Activated CD4-positive, alpha-beta T cell treated with anti-CD3 and anti-CD28 coated beads, Interleukin-2, amount 10 ng/mL, durations not matched to agents 7 days and 5 days (primary cell): ENCODE measurements at places on chromosomes 4 and X. TPM values are rescaled to one million over a fixed set of nuclear protein-coding genes. Genes with fewer than 3 reads are reported as not detected.

DNA sequence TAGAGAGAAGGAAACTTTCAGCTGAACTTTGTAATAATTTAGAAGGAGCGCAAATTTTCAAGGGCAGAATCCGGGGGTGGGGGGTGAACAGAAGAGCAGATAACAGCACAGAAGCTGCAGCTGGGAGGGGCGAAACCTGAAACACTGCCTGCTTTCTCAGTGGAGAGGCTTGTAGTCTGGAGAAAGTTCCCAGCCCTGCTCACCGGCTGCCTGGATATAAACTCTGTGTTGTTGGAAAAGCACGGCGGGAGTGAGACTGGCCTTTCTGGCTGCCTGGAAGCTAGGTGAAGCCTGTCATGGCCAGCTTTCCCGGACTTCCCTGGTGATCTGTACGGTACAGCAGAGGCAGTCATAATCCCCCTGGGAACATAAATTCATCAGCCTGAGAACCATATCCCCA, 1352.1 kb upstream of the DIAPH2 start:
- DNase-seq = no peak
- H3K4me1 ChIP-seq = no peaks in the 10 kb centered on the region
- no peak overlapping the region for H3K27ac ChIP-seq
- H3K36me3 ChIP-seq = no peaks in the 10 kb centered on the region

GRCh38 chr4:169362607-169363006, 91.9 kb upstream of the SH3RF1 start:
- no peaks in the 10 kb centered on the region for H3K4me1 ChIP-seq
- H3K27me3 ChIP-seq = peaks cover 5% of the 10 kb centered on the region
- H3K27ac ChIP-seq = no peak overlapping the region
- DNase-seq = no peak
- H3K4me3 ChIP-seq = no peak overlapping the region

DNA sequence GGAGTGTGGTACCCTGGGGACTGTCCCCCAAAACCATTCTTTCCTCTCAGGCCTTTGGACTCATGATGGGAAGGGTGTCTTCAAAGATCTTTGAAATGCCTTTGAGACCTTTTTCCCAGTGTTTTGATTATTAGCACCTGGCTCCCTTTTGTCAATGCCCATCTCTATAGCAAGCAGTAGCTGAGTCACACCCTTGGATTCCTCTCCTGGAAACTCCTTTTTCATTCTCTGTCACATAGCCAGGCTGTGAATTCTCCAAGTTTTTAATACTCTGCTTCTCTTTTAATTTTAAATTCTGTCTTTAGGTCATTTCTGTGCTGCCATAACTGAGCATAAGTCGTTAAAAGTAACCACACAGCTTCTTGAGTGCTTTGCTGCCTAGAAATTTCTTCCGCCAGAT, 29.7 kb downstream of the IL21 start:
- H3K27ac ChIP-seq = no peak overlapping the region
- DNase-seq = no peak
- H3K36me3 ChIP-seq = no peaks in the 10 kb centered on the region
- no peak overlapping the region for H3K4me3 ChIP-seq
- H3K4me1 ChIP-seq = peaks cover 3% of the 10 kb centered on the region
- no peaks in the 10 kb centered on the region for H3K27me3 ChIP-seq

GRCh38 chr4:3871181-3871852, 105.1 kb downstream of the ADRA2C start:
- H3K27ac ChIP-seq = no peak overlapping the region
- peaks cover 4% of the 10 kb centered on the region for H3K4me1 ChIP-seq
- peaks cover 20% of the 10 kb centered on the region for H3K27me3 ChIP-seq
- no peaks in the 10 kb centered on the region for H3K36me3 ChIP-seq
- no peak overlapping the region for H3K4me3 ChIP-seq

- H3K27me3 ChIP-seq = no peaks in the 10 kb centered on the region
- peaks cover 17% of the 10 kb centered on the region for H3K4me1 ChIP-seq
- no peak overlapping the region for H3K4me3 ChIP-seq
- DNase-seq = peak; percentile 53
Measured at GRCh38 chr4:173264684-173265185, 69.4 kb downstream of the HMGB2 start.

DNA sequence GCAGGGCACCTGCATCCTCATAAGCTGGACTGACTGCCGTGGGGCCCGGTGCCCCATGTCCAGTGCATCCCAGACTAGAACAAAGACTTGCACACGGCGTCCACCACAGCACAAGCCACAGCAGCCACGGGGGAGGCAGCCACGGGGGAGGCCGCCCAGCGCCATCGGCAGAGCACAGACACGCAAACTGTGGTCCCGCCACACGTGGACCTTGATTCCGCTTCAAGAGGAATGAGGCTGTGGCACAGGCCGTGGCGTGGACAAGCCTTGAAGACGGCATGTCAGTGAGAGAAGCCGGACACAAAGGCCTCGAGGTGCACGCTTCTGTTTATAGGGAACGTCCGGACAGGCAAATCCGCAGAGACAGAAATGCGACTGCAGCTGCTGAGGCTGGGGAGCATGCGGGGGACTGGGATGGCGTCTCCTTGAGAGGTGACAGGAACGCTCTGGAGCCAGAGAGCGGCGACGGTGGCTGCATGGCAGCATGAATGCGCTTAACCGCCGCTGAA, 10.1 kb upstream of the CPLX1 start:
- H3K27me3 ChIP-seq = peaks cover 2% of the 10 kb centered on the region
- peaks cover 10% of the 10 kb centered on the region for H3K4me1 ChIP-seq

DNA sequence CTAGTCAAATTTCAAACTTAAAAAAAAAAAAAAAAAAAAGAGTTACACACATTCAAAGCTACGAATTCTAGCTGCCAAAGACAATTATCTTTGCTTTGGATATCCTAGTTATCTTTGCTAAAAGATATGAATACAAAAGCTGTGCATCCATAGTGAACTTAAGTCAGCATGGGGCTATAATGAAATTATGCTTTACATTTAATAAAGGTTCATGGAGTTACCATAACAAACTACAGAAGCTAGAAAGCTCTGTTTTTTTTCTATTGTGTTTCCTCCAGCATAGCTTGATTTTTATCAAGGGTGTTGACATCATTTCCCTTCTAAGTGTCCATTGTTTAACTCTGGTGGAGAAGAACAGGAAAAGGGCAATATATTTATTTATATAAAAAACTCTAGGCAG, 234.1 kb downstream of the ANKRD50 start:
- H3K4me1 ChIP-seq = no peaks in the 10 kb centered on the region
- no peaks in the 10 kb centered on the region for H3K27me3 ChIP-seq
- no peak overlapping the region for H3K27ac ChIP-seq
- no peak for DNase-seq

DNA sequence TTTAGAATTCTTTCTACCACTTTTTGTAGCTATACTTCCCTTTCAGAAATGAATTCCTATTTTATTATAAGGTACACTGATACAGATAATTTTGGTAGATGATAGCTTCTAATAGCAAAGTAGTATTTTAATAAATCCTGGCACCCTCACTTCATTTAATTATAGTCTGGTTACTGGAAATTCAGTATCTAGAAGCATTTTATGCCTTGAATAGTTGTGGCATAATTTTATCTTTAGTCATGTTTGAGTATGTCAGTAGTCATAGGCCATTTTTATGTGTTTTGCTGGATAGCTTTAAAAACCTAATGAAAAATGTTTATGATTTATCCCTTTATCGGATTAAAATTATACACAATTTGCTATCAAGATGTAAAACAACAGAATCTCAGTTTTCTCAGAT, 92.3 kb downstream of the DIAPH2 start:
- H3K27ac ChIP-seq = no peak overlapping the region
- H3K36me3 ChIP-seq = no peaks in the 10 kb centered on the region
- H3K4me3 ChIP-seq = no peak overlapping the region

- no peaks in the 10 kb centered on the region for H3K4me1 ChIP-seq
- DNase-seq = no peak
- H3K27me3 ChIP-seq = no peaks in the 10 kb centered on the region
- H3K36me3 ChIP-seq = no peaks in the 10 kb centered on the region
- no peak overlapping the region for H3K27ac ChIP-seq
- H3K4me3 ChIP-seq = no peak overlapping the region
Measured at GRCh38 chrX:71923516-71923915, 12.9 kb downstream of the NHSL2 start.

GRCh38 chrX:110167952-110168451, 149.9 kb downstream of the AMMECR1 start:
- H3K36me3 ChIP-seq = peaks cover 2% of the 10 kb centered on the region
- H3K27me3 ChIP-seq = no peaks in the 10 kb centered on the region
- no peak overlapping the region for H3K27ac ChIP-seq
- no peak overlapping the region for H3K4me3 ChIP-seq
- peak; percentile 39 for DNase-seq

Gene SYNPO2
- 1.4 TPM for total RNA-seq

Gene ADH1C
- total RNA-seq = not detected

GRCh38 chr4:164572877-164573279, 181.1 kb upstream of the SMIM31 start:
- no peak overlapping the region for H3K4me3 ChIP-seq
- no peaks in the 10 kb centered on the region for H3K4me1 ChIP-seq
- no peaks in the 10 kb centered on the region for H3K36me3 ChIP-seq
- H3K27me3 ChIP-seq = no peaks in the 10 kb centered on the region

DNA sequence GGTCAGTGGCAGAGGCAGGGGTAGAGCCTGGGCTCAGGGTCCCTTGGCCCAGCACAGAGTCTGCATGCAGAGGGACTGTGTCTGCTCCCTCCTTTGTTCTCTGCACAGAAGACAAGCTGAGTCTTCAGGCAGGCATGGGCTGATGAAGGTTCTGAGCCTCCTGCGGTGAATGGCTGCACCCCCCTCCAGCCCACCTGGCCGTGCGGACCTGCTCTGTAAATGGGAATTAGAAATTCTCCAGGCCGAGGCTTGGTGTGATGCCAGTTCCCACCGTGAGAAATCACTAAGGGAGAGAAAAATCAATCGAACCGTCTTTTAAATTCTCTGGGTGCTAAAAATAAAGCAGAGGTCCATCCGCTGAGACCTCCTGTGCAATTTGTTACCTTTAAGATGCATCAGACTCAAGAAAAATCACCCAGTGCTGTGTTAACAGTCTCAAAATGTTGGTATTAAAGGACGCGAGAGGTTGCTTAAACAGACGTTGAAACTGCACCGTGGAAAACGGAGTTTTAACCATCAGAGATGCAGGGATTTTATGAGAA, 96.0 kb downstream of the WFS1 start:
- DNase-seq = no peak
- H3K36me3 ChIP-seq = no peaks in the 10 kb centered on the region
- H3K4me1 ChIP-seq = no peaks in the 10 kb centered on the region

Gene SERTM2
- not detected for total RNA-seq

DNA sequence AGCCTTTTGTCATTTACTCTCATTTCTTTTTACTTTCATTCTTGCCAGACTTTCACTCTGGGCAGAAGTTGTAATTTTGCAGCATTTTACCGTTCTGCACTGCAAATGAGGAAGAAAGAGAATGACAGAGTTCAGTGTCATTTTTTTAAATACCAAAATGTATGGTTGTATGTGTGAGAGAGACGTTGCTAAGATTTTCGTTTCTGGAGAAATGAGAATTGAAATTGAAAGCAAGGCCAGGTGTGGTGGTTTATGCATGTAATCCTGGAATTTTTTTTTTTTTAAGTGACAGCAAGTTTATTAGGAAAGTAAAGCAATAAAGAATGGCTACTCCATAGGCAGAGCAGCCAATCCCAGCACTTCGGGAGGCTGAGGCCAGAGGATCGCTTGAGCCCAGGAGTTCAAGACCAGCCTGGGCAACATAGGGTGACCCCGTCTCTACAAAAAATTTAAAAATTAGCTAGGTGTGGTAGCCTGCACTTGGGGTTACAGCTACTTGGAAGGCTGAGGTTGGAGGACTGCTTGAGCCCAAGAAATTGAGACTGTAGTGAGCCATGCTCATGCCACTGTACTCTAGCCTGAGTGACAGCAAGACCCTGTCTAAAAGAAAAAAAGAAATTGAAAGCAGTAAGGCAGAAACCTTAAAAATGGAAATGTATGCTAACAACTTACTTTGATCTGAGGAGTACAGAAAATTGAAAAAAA, 12.9 kb downstream of the DCK start:
- DNase-seq = peak; percentile 34
- H3K4me3 ChIP-seq = peak overlapping the region; percentile 56
- H3K27me3 ChIP-seq = no peaks in the 10 kb centered on the region
- H3K4me1 ChIP-seq = peaks cover 81% of the 10 kb centered on the region
- H3K27ac ChIP-seq = peak overlapping the region; percentile 89

GRCh38 chr4:26248647-26249046, 72.2 kb upstream of the RBPJ start:
- H3K27ac ChIP-seq = no peak overlapping the region
- no peaks in the 10 kb centered on the region for H3K4me1 ChIP-seq
- H3K4me3 ChIP-seq = no peak overlapping the region
- peaks cover 1% of the 10 kb centered on the region for H3K27me3 ChIP-seq
- H3K36me3 ChIP-seq = no peaks in the 10 kb centered on the region
- DNase-seq = no peak

DNA sequence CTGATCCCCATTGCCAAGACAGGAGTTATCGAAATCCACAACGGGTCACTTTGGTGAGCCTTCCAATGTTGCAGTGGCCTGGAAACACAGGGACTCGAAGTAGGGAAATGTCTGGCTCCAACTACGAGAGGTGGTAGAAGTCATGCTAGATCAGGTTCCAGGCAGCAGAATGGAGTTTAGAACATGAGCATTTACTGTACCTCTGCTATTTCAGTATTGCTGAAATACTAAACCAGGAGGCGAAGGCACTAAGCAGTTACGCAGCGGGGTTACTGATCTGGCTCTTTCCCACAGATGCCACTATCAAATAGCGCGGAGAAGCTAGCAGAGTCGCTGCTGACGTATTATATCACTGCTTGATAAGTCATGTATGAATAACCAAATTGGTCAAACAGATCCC, 56.3 kb downstream of the PTCHD1 start:
- H3K4me1 ChIP-seq = no peaks in the 10 kb centered on the region
- H3K27ac ChIP-seq = no peak overlapping the region
- H3K36me3 ChIP-seq = no peaks in the 10 kb centered on the region
- no peak for DNase-seq
- H3K4me3 ChIP-seq = no peak overlapping the region

DNA sequence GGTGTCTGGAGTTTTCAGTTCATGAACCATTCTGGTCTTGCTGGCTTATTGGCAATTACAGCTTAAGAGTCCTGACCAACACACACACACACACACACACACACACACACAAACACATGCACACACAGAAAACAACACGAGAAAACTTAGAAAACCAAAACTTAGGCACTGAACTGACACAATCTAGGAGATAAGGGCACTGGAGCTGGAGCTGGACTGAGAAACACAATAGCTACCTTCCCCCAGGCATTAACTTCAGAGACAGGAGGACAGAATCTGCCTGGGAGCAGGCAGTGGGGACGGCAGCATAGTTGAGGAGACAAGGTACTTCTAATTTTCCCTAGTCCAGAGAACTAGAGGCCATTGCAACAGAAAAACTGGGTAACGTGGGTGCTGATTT, 62.3 kb downstream of the LNX1 start:
- DNase-seq = no peak
- H3K4me1 ChIP-seq = no peaks in the 10 kb centered on the region
- H3K27ac ChIP-seq = no peak overlapping the region
- H3K27me3 ChIP-seq = peaks cover 22% of the 10 kb centered on the region

Gene PDZD11
- total RNA-seq = 35.1 TPM

Gene TLL1
- total RNA-seq = not detected

Gene ADH1A
- not detected for total RNA-seq
